ENCODE measurements at places on chromosomes 3 and 15.

DNA sequence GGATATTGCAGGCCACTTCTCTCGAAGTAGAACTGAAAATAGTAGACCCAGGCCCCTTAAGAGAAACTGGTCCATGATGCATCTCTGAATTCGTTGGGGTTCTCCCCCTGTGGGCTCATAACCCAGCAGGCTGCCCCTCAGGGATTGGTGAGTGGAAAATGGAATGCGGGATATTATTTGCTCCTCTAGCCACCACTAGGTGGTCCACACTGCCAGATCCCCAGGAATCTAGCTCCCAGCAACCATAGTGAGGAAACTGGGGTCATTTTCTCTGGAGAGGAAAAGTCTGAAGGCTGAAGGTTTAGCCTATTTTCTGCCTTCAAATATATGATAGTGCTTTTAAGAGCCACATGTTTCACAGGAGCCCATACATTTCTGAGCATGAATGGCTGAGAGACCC is 6.7 kb downstream of the CX3CR1 start:
- DNase-seq: no peak

GRCh38 chr15:62141200-62141599 is 23.9 kb downstream of the C2CD4B start:
- DNase-seq: no peak

DNA sequence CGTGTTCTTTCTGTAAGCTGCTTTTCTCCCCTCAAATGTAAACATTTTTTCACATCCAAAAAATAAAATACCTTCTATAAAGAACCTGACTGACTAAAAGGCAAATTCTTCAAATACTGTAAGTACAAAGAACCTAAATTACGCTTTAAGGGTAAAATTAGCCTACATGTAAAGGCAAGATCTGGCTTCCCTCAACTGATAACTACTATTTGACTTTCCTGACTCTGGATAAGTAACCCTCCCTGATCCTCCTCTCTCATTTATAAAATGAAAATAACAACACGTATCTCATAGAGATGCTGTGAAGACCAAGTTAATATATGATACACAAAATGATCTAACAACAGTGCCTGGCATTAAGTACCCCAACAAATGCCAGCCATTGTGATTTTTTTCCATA is 12.2 kb downstream of the ADAM10 start:
- no peak for DNase-seq

DNA sequence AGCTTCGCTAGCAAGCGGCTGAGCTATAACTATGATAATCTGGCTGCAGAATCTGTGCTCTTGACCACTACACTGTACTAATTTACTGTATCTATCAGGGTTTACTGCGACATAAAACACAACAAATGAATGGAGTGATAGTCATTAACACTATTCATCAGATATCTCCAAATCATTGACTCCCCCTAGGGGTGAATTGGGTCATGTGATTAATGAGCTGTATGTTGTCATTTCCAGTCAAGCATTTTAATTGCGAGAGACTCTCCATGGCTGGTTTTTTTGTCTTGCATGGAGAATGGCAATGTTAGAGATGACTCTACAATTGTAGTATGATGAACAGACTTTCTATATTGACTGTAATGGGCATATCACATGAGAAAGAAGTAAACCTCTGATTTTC is 10.5 kb upstream of the TM4SF18 start:
- DNase-seq: no peak

- DNase-seq: peak; percentile 22
Measured at GRCh38 chr15:78216276-78217104, 17.9 kb downstream of the ACSBG1 start.

- no peak for DNase-seq
Measured at GRCh38 chr15:33068511-33068990, 126.0 kb downstream of the FMN1 start.

GRCh38 chr15:97718509-97718908 is 242.0 kb upstream of the ARRDC4 start:
- DNase-seq: no peak

DNA sequence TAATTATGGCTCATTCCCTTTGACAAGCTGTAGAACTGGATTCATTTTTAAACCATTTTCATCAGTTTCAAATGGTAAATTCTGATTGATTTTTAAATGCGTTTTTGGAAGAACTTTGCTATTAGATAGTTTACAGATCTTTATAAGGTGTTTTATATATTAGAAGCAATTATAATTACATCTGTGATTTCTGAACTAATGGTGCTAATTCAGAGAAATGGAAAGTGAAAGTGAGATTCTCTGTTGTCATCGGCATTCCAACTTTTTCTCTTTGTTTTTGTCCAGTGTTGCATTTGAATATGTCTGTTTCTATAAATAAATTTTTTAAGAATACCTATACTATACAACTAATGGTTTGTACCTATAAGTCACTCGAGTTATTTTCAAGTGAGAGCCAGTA is 62.7 kb downstream of the PXYLP1 start:
- no peak for DNase-seq

- peak; percentile 45 for DNase-seq
Measured at GRCh38 chr3:43855674-43856299, 165.0 kb downstream of the ABHD5 start.

DNA sequence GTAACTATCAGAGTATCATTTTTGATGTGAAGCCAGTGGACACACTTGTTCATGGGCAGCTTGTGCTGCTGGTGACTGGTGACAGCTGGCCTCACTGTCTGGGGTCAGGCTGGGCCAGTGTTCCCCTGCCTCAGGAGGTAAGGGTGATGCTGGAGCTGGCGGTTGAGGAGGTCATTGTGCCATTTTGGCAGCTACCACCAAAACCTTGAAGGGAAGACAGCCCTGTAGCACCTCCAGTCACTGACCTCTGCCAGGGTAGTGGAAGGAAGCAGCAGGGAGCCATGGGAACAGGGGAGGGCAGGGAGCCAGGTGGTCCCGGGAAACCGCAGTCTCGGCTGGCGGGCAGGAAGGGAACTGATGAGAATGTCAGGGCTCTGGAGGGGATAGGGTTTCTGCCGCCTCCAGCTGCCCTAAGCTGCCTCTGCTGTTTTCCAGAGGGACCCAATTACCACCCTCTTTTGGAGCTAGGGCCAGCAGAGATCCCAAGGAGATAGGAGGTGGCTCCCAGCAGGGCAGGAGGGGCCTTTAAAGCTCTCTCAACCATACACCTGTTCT is 24.8 kb downstream of the FOXL2NB start:
- DNase-seq: no peak
